Neural crest cell (in vitro differentiated cells): ENCODE measurements at places on chromosomes 6 and 20. TPM values are rescaled to one million over a fixed set of nuclear protein-coding genes. Genes with fewer than 3 reads are reported as not detected.

Gene SLC22A7
- total RNA-seq = 0.37 TPM in 1 of 2 replicates, not detected in the other

Gene ZBP1
- total RNA-seq = not detected in 2 replicates

Gene GHRH
- total RNA-seq = not detected in 2 replicates

Gene SCAF8
- total RNA-seq = 63.6 and 64.8 TPM in 2 replicates

Gene TINAG
- total RNA-seq = not detected in 2 replicates

Gene ZSCAN23
- 11.8 and 12.5 TPM in 2 replicates for total RNA-seq

Gene C4A
- total RNA-seq = 5.6 and 10.1 TPM in 2 replicates

Gene PTCRA
- total RNA-seq = not detected in 2 replicates

DNA sequence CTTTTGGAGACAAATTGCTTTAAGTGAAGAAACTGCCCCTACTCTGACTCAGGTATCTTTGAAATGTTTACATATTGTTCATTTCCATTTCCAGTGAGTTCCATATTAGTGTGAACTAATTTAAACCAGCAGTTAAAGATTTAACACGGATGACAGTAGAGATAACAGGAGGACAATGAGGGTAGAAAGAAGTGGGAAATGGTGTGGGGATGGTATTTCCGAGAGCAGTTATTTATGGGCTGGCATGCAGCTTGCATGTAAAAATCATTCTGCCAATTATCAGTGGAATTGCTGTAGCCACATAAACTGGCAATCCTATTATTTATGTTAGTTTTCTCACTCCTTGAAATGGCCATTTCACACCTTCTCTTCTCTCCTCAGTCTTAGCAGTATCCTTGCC lies 8.6 kb upstream of the ADGRF5 start:
- H3K4me3 ChIP-seq = no peak overlapping the region
- H3K27ac ChIP-seq = no peak overlapping the region
- DNase-seq = no peak
- H3K36me3 ChIP-seq = no peaks in the 10 kb centered on the region
- no peaks in the 10 kb centered on the region for H3K27me3 ChIP-seq

DNA sequence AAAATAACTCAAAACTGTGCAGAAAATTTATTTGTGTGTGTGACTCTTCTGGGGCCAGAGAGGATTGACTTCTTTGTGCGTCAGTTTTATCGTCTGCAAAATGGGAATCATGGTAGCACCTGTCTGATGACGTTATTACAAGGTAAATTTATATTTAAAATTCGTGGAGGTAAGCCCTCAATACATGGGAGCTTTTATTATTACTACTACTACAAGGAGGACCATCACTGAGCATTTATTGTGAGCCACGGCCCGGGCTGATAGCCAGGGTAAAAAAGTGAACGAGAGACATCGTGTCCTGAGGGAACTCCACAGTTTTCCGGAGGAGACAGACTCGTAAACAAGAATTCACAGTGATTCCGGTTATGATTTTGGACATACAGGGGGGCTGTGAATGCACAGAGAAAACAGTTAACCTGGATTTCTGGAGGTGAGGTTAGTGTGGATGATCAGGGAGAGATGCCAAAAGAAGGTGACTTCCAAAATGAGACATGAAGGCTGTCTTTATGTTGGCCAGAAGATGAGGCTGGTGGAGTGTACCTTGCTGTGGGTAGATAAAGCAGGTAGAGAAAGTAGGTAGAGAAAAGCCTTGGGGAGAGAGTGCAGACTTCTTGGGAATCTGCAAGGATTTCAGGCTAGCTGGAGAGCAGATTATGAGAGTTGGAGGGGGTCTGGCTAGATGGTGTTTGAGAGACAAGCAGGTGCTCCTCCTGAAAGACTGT lies 10.6 kb upstream of the SERINC3 start:
- H3K36me3 ChIP-seq = no peaks in the 10 kb centered on the region
- no peak overlapping the region for H3K27ac ChIP-seq
- no peak for DNase-seq
- H3K4me1 ChIP-seq = peaks cover 5% of the 10 kb centered on the region
- no peaks in the 10 kb centered on the region for H3K27me3 ChIP-seq

GRCh38 chr6:22003287-22003686 lies 293.5 kb downstream of the PRL start:
- no peak for DNase-seq
- no peak overlapping the region for H3K27ac ChIP-seq
- peaks cover 18% of the 10 kb centered on the region for H3K4me1 ChIP-seq

DNA sequence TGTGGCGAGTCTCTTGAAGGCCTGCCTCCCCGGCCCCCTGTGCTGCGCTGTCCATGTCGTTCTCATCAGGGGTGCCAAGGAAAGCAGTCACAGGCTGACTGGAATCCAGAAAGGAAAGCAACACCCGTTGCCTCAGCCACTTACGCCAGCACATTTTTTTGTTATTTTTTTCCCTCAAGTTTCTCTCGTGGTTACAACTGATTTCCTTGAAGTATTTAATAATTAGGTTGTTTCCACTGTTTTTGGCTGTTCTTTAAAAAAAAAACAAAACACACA lies 17.9 kb upstream of the SLC22A1 start:
- H3K4me1 ChIP-seq = no peaks in the 10 kb centered on the region
- no peak for DNase-seq
- H3K4me3 ChIP-seq = no peak overlapping the region
- no peak overlapping the region for H3K27ac ChIP-seq
- H3K36me3 ChIP-seq = peaks cover 33% of the 10 kb centered on the region

DNA sequence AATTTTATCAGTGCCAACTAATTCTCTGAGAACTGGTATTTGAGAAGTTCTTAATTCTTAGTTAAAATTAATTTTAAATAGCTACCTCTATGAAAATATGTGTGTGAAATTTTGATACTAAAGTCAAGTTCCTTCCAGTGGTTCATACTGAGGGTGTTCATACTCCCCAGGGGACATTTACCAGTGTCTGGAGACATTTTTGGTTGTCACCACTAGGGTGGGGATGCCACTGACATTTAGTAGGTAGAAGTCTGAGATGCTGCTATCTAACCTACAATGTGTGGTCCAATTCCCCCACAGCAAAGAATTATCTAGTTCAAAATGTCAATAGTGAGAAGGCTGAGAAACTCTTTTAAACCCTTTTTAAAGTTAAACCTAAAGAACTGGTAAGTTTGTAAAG lies 463.8 kb downstream of the ADGRB3 start:
- no peak overlapping the region for H3K4me3 ChIP-seq
- no peaks in the 10 kb centered on the region for H3K27me3 ChIP-seq
- H3K27ac ChIP-seq = no peak overlapping the region
- no peaks in the 10 kb centered on the region for H3K36me3 ChIP-seq

DNA sequence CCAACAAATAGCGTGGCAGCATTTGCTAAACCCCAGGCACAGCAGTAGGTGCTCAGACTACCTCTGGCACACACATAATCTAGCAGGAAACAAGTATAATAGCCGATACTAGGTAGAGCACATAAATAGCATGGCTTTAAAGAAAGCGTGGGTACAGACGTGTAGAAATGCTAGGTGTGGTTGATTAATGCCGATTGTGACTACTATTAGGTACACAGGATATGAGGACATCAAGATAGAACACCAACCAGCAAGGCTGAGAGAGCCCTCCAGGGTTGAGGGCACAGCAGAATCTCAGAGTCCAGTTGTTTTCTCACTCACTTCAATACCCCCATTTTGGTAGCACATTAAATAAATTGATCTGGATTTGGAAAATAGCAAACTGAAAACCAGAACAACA lies 100.5 kb downstream of the PKHD1 start:
- no peaks in the 10 kb centered on the region for H3K36me3 ChIP-seq
- no peak for DNase-seq
- H3K27me3 ChIP-seq = no peaks in the 10 kb centered on the region
- H3K4me1 ChIP-seq = peaks cover 21% of the 10 kb centered on the region
- H3K4me3 ChIP-seq = no peak overlapping the region

- no peak for DNase-seq
- H3K27me3 ChIP-seq = no peaks in the 10 kb centered on the region
- H3K36me3 ChIP-seq = peaks cover 3% of the 10 kb centered on the region
- no peaks in the 10 kb centered on the region for H3K4me1 ChIP-seq
- H3K4me3 ChIP-seq = no peak overlapping the region
- H3K27ac ChIP-seq = no peak overlapping the region
Measured at GRCh38 chr6:97077380-97077779, 152.9 kb downstream of the KLHL32 start.

- no peak overlapping the region for H3K27ac ChIP-seq
- no peak for DNase-seq
- no peaks in the 10 kb centered on the region for H3K4me1 ChIP-seq
- no peaks in the 10 kb centered on the region for H3K27me3 ChIP-seq
- H3K36me3 ChIP-seq = no peaks in the 10 kb centered on the region
Measured at GRCh38 chr6:41958022-41958856, 16.6 kb upstream of the CCND3 start.

GRCh38 chr6:35136185-35136584 lies 5.0 kb downstream of the TCP11 start:
- no peaks in the 10 kb centered on the region for H3K36me3 ChIP-seq
- H3K27ac ChIP-seq = no peak overlapping the region
- H3K4me3 ChIP-seq = no peak overlapping the region
- no peaks in the 10 kb centered on the region for H3K27me3 ChIP-seq
- DNase-seq = no peak

- H3K27me3 ChIP-seq = peaks cover 5% of the 10 kb centered on the region
- DNase-seq = peak; percentile 26
- H3K27ac ChIP-seq = peak overlapping the region; percentile 0
- H3K4me1 ChIP-seq = peaks cover 29% of the 10 kb centered on the region
- peak overlapping the region; percentile 91 for H3K4me3 ChIP-seq
- H3K36me3 ChIP-seq = no peaks in the 10 kb centered on the region
Measured at GRCh38 chr6:3457710-3458602, 1.1 kb upstream of the SLC22A23 start.

- H3K27ac ChIP-seq = no peak overlapping the region
- no peaks in the 10 kb centered on the region for H3K36me3 ChIP-seq
- no peak overlapping the region for H3K4me3 ChIP-seq
- no peaks in the 10 kb centered on the region for H3K27me3 ChIP-seq
Measured at GRCh38 chr6:134419716-134420115, 101.8 kb upstream of the SGK1 start.

GRCh38 chr20:46205349-46205748 lies 87.2 kb downstream of the CD40 start:
- H3K4me3 ChIP-seq = no peak overlapping the region
- H3K36me3 ChIP-seq = no peaks in the 10 kb centered on the region

- no peaks in the 10 kb centered on the region for H3K27me3 ChIP-seq
- no peak for DNase-seq
- H3K4me1 ChIP-seq = no peaks in the 10 kb centered on the region
- no peak overlapping the region for H3K4me3 ChIP-seq
- H3K36me3 ChIP-seq = peaks cover 6% of the 10 kb centered on the region
- H3K27ac ChIP-seq = no peak overlapping the region
Measured at GRCh38 chr20:56166781-56167465, 81.6 kb upstream of the MC3R start.

DNA sequence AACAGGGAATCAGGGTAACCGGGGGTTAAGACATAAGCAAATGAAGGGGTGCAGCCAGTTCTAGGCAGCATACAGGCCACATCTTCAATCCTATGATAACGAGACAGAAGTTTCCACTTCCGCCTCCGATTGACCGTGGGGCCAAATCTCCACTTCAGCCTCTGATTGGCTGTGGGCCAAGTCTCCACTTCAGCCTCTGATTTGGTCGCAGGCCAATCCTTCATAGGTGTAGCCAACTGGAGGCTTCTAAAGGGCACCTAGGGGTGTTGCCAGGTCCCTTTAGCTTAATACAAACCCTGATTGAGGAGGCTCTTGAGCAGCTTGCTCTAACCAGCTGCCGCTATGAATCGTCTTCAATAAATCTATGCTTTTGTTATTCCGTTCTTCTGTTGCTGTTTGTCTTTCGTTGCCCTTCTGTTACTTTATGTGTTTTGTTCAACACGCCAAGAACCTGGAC lies 2.1 kb upstream of the ERGIC3 start:
- H3K4me3 ChIP-seq = peak overlapping the region; percentile 86
- peaks cover 3% of the 10 kb centered on the region for H3K36me3 ChIP-seq
- peak overlapping the region; percentile 93 for H3K27ac ChIP-seq

DNA sequence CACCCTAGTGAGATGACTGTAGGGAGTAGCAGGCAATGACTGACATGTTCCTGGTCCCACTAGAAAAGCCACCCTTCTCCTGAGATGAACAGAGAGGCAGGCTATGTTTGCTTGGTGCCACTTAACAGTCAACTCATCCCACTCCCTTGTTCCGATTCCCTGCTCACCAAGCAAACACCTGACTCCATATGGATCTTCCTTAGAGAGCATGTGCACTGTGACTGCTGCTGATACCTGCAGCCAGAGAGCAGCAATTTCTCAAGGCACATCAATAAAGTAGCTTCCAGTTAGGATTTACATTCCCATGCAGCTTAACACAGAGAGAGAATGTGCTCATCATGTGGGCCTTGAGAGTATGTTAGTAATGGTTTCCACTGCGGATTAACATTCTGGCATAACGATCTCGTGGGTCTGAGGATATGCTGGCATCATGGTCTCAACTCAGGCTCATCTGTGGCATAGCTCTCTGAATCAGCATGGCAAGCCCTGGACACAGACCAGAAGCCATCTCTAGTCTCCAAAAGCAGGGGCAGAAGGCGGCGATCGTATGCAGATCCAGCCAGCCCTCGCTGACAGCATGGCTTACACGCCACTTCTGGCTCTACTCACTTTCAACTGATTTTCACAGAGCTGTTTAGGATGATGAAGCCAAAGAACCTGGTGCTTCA lies 43.9 kb downstream of the ATXN1 start:
- peaks cover 28% of the 10 kb centered on the region for H3K4me1 ChIP-seq
- H3K4me3 ChIP-seq = no peak overlapping the region
- no peak overlapping the region for H3K27ac ChIP-seq
- no peaks in the 10 kb centered on the region for H3K36me3 ChIP-seq
- no peak for DNase-seq

- H3K4me1 ChIP-seq = peaks cover 71% of the 10 kb centered on the region
- H3K36me3 ChIP-seq = no peaks in the 10 kb centered on the region
- H3K4me3 ChIP-seq = peak overlapping the region; percentile 83
Measured at GRCh38 chr20:48787861-48788375, 39.9 kb downstream of the PREX1 start.

GRCh38 chr20:35451295-35451694 lies 4.1 kb upstream of the CEP250 start:
- H3K27ac ChIP-seq = no peak overlapping the region
- no peak overlapping the region for H3K4me3 ChIP-seq
- DNase-seq = no peak
- peaks cover 6% of the 10 kb centered on the region for H3K27me3 ChIP-seq

DNA sequence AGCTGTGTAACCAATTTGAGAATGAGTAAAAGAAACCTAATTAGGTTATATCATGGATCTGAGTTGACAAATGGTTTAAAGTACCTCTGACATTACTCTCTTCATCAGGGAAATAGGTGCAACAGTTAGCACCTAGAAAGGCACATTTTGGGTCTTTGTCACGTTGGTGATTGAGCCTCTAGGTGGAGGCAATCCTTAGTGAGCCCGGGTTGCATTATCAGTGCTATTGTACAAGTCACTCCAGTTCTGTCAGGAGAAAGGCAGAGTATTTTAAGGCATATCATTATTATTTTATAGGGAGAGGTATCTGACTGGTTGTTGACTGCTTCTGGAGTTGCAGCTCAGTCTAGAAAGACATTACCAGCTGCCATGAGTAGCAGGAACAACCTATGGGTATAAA lies 54.9 kb downstream of the TRIM27 start:
- no peak overlapping the region for H3K27ac ChIP-seq
- peaks cover 11% of the 10 kb centered on the region for H3K27me3 ChIP-seq

GRCh38 chr6:140825731-140826130 lies 1307.0 kb upstream of the GJE1 start:
- no peaks in the 10 kb centered on the region for H3K27me3 ChIP-seq
- DNase-seq = no peak
- H3K36me3 ChIP-seq = peaks cover 3% of the 10 kb centered on the region
- H3K4me3 ChIP-seq = no peak overlapping the region
- H3K27ac ChIP-seq = peak overlapping the region; percentile 90

- H3K27ac ChIP-seq = no peak overlapping the region
- H3K27me3 ChIP-seq = no peaks in the 10 kb centered on the region
- DNase-seq = no peak
- peaks cover 11% of the 10 kb centered on the region for H3K4me1 ChIP-seq
Measured at GRCh38 chr6:38239719-38240451, 399.8 kb downstream of the BTBD9 start.

- H3K27ac ChIP-seq = no peak overlapping the region
- H3K27me3 ChIP-seq = no peaks in the 10 kb centered on the region
- H3K4me1 ChIP-seq = peaks cover 4% of the 10 kb centered on the region
- no peak overlapping the region for H3K4me3 ChIP-seq
Measured at GRCh38 chr6:112233847-112234246, 20.5 kb downstream of the LAMA4 start.
